NCI-H1694 (cell line): ENCODE measurements at places on chromosomes 3 and 15.

DNA sequence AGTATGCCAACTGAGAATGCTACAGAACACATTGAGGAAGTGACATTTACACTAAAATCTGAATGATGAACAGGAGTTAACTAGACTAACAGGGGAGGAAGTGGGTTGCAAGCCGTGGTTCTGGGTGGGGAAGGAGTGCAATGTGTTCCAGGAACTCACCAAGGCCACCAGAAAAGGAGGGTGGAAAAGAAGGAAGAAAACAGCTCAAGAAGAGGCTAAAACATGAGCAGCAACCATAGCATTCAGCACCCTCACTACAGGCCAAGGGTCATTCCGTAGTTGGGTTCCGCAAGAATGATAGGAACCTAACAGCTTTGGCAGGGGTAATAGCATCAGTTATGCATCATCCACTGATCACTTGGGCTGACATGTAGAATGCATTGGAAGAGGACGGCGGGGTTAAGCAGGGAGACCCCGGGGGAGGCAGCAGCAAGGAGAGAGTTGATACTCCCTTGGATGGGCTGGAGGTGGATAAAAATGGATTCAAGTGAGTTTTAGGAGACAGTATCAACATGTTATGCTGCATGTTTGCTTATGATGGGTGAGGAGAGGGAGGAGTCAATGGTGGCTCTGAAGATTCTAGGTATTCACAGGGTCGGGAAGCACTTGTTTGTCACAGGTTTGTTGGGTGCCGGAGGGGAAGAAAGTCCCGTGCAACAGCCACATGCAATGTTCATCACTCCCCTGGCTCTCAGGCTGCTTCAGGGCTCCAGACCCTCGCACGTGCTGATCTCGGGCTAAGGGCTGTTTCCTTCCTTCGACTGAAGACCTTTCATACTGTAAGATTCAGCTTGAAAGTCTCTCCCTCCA lies 53.2 kb downstream of the LIPC start:
- no peak for DNase-seq

- DNase-seq = no peak
These were observed at the start of gene CPLX3 for GRCh38 chr15:74826364-74826819. TSS of gene CPLX3 (plus strand) at chr15:74826627. CDS start at chr15:74826704, 77 bp downstream.

GRCh38 chr3:111545349-111545748 lies 3.4 kb downstream of the CD96 start:
- no peak for DNase-seq

DNA sequence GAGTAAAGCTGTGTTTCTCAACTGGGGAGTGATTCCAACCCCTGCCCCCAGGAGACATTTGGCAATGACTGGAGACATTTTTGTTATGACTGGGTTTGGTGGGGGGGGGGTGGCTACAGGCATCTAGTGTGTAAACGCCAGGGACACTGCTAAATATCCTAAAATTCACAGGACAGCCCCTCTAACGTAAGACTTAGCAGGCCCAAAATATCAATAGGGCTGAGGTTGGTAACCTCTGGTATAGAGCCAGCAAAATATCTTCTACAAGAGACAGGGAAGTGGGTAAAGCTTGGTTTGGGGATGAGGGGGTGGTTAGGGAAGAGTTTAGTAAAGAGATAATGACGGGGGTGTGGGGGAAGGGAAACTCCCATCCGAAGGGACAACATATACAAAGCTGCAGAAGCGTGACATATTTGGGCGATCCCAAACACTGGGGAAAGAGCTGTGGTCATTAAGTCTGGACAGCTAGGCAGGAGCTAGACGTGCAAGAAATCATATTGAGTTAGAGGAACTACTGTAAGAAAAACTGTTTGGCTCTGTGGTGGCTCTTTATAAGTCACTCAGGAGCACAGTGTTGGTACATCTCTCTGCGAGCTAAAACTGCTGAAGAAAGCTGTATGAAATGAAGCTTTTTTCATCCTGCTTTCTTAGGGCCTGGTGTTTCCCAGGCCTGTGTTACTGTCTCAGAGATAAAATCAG lies 697 bp upstream of the TRIM69 start:
- no peak for DNase-seq

DNA sequence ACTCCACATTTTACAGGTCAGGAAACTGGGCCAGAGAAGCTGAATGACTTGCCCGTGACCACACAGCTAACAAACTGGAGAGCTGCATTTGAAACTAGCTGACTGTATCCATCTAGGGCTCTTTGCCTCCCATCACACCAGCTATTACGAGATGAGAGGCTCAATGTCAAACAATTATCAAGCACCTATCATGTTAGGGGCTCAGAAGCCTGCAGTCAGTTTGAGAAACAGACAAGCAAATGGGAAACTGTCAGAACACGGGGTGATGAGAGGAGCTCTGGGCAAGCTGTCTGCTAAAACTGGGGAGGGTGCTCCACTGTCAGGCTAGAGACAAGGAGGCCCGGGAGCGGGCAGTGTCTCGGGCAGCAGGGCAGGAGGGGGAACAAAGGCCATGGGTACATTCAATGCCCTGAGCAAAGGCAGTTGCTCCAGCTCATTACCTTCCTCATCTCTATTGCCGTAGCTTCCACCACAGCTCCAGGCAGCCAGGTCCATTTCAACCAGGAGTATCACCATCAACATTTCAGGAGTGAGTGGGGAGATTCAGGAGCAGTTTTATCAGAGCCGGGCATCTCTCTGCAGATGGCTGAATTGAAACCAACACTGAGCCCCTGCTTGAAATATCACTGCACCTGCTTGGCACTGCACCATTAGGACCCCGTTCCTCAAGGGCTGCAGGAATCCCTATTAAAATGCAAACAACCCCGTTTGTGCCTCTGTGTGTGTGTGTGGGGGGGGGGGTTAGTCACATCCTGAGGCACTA lies 122.6 kb downstream of the RAB11A start:
- DNase-seq = no peak

- DNase-seq = no peak
These were observed 9.9 kb upstream of the CCDC54 start for GRCh38 chr3:107367353-107367752.

- no peak for DNase-seq
These were observed 17.4 kb upstream of the NPTN start for GRCh38 chr15:73650416-73651126.

- DNase-seq = no peak
These were observed 5.8 kb downstream of the TRA2B start for GRCh38 chr3:185931777-185932612.

DNA sequence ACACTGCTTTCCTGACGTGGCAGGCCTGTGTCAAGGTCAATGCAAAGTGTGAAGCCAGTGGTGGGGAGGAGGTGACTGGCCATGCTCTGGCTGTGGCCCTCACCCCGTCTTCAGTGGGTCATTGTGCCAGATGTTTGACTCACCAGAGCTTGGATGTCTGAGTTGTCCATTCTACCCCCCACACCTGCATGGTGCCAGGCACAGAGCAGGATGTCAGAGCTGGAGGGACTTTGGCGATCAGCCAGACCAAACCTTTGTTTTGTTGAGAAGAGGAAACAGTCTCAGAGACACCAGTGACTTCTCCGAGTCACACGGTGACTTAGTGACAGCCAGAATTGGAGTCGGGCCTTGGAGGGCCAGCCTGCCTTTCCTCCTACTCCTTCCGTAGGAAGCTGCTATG lies 49.5 kb downstream of the SMAD6 start:
- no peak for DNase-seq

GRCh38 chr3:189947948-189948723 lies 172.6 kb downstream of the P3H2 start:
- peak; percentile 43 for DNase-seq

- DNase-seq = peak; percentile 7
These were observed 1.1 kb downstream of the EHD4 start for GRCh38 chr15:41971089-41971894.

DNA sequence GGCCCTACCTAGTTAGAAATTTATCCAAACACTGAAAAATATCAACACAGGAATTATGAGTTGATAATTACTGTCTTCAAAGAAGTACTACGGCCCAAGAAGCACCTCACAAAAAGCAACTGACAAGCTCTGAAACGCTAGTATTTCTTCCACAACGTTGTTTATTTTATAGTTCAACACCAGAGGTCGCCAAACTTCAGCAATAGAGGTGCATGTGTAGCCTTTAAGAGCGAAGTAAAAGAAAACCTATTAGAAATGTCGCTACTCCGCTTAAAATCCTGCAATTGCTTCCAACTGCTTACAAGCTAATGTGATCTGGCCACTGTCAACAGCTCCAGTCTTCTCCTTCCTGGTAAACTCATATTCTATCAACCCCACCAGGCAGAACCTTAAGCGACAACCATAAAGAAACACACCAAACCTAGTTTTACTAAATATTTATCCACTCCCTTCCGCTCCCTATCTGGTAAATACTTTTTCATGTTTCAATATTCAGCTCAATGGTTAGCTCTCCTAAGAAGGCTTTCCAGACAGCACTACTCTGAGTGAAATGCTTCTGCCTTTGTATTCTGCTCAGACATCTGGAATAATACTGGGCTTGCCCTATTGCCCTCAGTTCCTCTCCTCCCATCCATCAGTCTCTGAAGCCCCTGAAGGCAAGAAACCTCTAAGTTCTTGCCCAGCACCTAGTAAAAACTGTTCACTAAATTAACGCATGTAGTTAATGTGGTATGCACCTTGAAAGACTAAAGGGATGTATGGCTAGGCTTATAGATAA lies 110.2 kb downstream of the NR1I2 start:
- DNase-seq = peak; percentile 78

DNA sequence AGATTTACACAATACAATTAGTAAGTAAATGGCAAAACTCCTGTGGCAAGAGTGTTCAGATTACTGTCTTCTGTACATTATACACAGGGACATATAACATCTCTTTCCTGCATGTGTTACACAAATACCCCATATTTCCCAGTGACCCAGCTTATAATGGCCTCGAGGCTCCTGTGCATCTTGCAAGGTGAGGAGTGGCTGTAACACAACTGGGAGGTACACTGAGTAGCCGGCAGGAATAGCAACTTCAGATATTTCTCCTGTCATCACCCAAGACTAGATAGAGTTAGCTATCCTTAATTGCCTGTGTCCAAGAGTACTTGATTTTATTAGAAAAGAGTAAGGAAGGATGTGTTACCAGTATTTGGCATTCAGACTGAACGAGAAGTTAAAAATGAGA lies 5.6 kb downstream of the GMPS start:
- no peak for DNase-seq

- no peak for DNase-seq
These were observed 2.4 kb downstream of the PLXNA1 start for GRCh38 chr3:126985132-126985985.

DNA sequence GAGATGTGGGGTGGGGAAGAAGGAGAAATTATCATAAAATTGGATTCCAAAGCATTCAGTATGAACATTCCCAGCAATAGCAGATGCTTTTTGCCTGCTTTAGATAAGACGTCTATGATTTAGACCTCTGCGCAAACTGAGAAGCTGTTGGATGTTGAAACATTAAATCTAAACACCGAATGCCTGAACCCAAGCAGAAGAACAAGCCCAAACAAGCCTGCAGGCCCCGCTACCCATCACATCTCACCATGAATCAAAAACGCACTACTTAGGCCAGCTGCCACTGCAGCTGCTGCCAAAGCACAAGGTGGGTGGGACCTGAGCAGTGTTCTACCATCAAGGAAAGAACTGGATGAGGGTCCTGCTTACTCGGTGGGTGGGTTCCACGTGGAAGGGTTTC lies 24.4 kb upstream of the THBS1 start:
- peak; percentile 84 for DNase-seq

DNA sequence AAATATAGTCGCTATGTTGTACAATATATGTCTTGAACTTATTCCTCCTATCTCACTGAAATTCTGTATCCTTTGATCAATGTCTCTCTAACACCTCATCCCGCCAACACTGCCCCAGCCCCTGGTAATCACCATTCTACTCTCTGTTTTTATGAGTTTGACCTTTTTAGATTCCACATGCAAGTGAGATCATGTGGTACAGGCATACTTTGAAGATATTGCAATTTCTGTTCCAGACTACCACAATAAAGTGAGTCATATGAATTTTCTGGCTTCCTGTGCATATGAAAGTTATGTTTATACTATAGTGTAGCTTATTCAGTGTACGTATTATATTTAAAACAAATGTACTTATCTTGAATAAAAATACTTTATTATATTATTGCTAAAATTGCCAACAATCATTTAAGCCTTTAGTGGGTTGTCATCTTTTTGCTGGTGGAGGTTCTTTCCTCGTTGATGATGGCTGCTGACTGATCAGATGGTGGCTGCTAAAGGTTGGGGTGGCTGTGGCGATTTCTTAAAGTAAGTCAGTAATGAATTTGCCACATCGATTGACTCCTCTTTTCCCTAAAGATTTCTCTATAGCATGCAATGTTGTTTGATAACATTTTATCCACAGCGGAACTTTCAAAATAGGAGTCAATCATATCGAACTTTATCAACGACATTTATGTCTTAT lies 257.2 kb downstream of the NFKBIZ start:
- DNase-seq = no peak

DNA sequence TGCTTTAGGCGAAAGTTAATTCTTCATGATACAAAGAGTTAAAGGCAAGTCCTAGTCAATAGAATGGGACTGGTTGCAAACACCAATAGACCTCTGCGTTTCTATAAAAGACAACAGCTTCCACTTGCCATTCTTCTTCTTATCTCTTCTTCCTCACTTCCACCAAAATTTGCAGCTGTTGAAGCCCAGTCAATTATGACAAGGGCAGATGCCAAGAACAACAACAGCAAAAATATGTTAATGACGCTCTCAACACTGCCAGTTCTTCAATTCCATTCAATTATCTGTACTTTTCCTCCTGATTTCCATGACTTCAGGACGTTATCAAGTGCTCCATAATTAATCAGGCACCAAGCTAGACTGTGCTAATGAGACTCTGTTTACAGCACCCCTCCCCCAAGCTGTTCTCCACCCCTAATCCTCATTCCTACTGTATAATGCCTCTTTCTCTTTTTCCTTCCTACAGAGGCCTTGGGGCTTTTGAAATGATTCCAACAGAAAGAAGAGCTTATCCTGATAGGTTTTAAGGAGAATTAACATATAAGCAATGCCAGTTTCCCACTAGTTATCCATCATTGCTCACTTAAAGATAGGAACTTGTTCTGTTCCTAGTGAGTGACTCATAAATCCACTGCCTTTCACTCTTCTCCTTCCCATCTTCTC lies 1160.5 kb downstream of the IGSF11 start:
- no peak for DNase-seq

DNA sequence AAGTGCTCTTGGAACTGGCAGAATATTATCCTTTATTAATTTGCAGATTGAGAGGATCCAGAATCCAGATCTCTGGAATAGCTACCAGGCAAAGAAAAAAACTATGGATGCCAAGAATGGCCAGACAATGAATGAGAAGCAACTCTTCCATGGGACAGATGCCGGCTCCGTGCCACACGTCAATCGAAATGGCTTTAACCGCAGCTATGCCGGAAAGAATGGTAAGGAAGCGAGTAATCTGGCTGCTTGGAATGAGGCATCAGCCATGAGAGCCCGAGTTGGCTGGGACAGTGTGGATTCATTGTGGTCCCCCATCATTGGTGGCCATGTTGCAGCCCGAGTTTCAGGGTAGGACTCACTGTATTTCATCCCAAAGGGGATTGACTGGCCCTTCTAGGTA lies 47.1 kb downstream of the PARP14 start:
- DNase-seq = no peak

GRCh38 chr3:13536832-13537231 lies 12.1 kb upstream of the FBLN2 start:
- no peak for DNase-seq
